ENCODE measurements at places on chromosomes 7 and 10. TPM values are rescaled to one million over a fixed set of nuclear protein-coding genes. Genes with fewer than 3 reads are reported as not detected.

The VWA2 gene
- not detected for total RNA-seq

The MYH16 gene
- not detected for total RNA-seq

The CADPS2 gene
- not detected for total RNA-seq

The NEUROG3 gene
- total RNA-seq = not detected

The C7orf25 gene
- 5.2 TPM for total RNA-seq

The TMEM254 gene
- 11.8 TPM for total RNA-seq

The ELAPOR2 gene
- 3.3 TPM for total RNA-seq

The DNMBP gene
- 2.0 TPM for total RNA-seq

The GDF2 gene
- not detected for total RNA-seq

The PARD3 gene
- 0.46 TPM for total RNA-seq

The STEAP4 gene
- total RNA-seq = not detected
